ENCODE measurements at places on chromosomes 12 and 14.

- DNase-seq, result no peak
Measured at GRCh38 chr14:53619691-53620231, 336.9 kb downstream of the BMP4 start.

DNA sequence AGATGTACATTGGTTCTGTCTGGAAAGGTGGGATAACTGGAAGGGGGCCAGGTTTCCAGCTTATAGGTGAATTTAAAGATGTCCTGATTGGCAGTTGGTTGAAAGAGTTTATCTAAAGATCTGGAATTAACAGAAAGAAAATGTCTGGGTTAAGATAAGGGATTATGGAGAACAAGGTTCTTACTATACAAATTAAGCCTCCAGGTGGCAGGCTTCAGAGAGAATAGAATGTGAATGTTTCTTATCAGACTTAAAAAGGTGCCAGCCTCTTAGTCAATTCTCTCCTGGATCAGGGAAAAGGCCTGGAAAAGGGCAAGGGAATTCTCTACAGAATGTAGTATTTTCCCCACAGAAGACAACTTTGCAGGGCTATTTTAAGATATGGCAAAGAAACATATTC lies 53.1 kb downstream of the CNTN1 start:
- DNase-seq, result peak; percentile 50

GRCh38 chr12:59595565-59595882 lies 305 bp upstream of the SLC16A7 start:
- DNase-seq, result no peak

DNA sequence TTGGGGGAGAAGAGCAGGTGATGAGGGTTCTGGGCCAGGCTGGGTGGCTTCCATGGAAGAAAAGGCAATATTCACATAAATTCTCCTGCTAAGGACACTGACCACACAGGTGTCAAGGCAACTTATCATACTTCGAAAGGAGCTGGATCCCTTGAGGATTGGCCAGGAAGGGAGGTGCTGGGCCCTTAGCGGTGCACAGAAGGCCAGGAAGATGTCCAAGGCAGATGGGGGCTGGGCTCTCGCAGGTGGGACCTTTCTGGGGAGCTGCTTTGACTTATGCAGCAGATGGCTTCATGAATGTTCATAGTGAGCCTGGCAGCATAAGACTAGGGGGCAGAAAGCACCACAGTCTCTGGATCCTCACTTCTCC lies 3.9 kb downstream of the CD63 start:
- DNase-seq, result no peak

Data from G401 (cell line).